Effector memory CD8-positive, alpha-beta T cell (primary cell): ENCODE measurements at places on chromosomes 6 and 20.
A peak's percentile ranks its signal among the peaks of the same experiment; 100 is the strongest.

- no peak for DNase-seq
- H3K4me1 ChIP-seq, result no peaks in the 10 kb centered on the region
- peaks cover 64% of the 10 kb centered on the region for H3K27me3 ChIP-seq
Measured at GRCh38 chr6:3297909-3298308, 39.2 kb downstream of the PSMG4 start.

- DNase-seq, result no peak
- H3K36me3 ChIP-seq, result peaks cover 18% of the 10 kb centered on the region
- no peaks in the 10 kb centered on the region for H3K27me3 ChIP-seq
- peak overlapping the region; percentile 92 for H3K27ac ChIP-seq
Measured at GRCh38 chr6:157763129-157763903, 59.7 kb upstream of the SNX9 start.

DNA sequence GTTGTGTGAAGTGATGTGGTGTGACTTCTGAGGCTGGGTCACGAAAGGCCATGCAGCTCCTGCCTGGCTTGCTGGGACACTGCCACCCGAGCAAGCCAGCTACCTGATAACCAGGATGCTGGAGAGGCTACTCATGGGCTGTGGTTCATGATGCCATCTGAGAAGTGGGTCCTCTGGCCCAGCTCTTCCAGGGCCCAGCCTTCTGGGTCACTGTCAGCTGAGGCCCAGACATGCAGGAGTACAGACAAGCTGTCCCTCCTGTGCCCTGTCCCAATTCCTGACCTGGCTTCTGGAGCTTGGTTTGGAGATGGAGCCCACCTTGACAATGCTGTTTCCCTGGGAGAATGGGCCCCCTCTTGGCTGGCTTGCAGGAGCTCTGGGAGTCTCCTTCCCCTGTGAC is 87.0 kb downstream of the DHX35 start:
- peaks cover 11% of the 10 kb centered on the region for H3K4me1 ChIP-seq
- H3K27me3 ChIP-seq, result no peaks in the 10 kb centered on the region
- peak overlapping the region; percentile 84 for H3K27ac ChIP-seq
- peak overlapping the region; percentile 85 for H3K4me3 ChIP-seq

DNA sequence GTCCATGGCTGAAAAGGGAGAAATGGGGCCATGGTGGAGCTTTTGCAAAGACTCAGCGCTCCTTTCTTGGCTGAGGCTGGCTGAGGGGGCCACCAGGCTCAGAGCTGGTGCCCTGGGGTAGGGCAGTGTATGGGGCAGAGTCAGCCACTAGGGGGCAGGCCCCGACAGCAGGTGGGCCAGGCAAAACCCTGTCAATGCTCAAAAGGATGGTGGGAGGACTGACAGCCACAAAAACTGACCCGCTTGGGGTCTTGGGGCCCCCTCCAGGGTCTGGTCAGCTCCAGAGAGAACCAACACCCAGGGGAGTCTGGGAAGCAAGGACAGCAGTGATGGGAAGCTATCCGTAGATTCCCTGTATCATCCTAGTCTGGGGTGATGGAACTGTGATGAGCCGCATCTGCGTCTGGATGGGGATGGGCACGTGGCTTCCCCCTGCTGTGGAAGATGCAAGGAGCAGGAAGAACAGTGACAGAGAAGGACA is 306.9 kb downstream of the DHX35 start:
- no peak overlapping the region for H3K27ac ChIP-seq
- DNase-seq, result no peak
- no peaks in the 10 kb centered on the region for H3K4me1 ChIP-seq
- H3K36me3 ChIP-seq, result no peaks in the 10 kb centered on the region
- H3K27me3 ChIP-seq, result no peaks in the 10 kb centered on the region

DNA sequence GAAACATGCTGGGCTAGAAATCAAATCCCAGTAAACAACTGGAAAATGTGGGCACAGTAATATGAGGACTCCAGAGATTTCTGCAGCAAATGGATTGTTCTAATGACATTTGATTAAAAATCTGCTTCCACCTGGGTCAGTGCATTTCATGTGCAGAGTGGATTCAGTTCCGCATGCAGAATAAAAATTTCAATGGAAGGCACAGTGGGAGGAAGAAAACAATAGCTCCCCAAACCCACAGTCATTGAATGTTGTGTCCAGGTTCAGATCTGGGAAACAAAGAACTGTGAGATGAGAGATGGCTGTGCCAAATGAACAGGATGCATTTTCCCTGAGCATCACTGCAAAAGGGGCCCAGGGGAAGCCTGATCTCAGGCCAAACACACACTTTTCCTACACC is 403.1 kb downstream of the BTBD9 start:
- H3K27me3 ChIP-seq, result no peaks in the 10 kb centered on the region
- H3K27ac ChIP-seq, result no peak overlapping the region
- DNase-seq, result no peak
- H3K4me3 ChIP-seq, result no peak overlapping the region
- no peaks in the 10 kb centered on the region for H3K4me1 ChIP-seq

GRCh38 chr20:47799116-47799715 is 13.9 kb upstream of the SULF2 start:
- no peaks in the 10 kb centered on the region for H3K4me1 ChIP-seq
- no peaks in the 10 kb centered on the region for H3K36me3 ChIP-seq
- no peak overlapping the region for H3K4me3 ChIP-seq
- no peak overlapping the region for H3K27ac ChIP-seq

DNA sequence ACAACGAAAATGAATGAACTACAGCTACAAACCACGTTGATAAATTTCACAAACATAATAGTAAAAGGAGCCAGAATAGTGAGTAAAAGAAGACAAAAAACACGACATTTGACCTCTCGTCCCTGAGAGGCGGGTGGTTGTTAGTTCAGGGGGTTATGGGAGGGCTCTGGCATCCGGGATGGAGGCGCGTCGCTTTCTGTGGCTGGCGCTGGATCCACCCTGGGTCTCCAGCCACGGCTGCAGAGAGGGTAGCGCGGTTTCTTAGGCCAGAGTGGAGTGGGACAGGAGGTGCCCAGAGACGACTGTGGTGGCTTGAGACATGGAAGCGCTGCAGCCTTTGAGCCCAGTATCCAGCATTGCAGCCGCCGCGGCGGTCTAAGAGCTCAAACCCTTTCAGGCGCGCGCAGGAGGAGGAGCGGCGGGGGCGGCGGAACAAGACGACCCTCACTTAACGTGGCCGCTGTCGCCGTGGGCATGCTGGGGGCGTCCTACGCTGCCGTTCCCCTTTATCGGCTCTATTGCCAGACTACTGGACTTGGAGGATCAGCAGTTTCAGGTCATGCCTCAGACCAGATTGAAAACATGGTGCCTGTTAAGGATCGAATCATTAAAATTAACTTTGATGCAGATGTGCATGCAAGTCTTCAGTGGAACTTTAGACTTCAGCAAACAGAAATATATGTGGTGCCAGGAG is 3.7 kb upstream of the ZSCAN23 start:
- H3K36me3 ChIP-seq, result peaks cover 8% of the 10 kb centered on the region
- peaks cover 45% of the 10 kb centered on the region for H3K27me3 ChIP-seq
- no peak for DNase-seq
- H3K27ac ChIP-seq, result no peak overlapping the region

GRCh38 chr6:18439581-18439980 is 52.4 kb downstream of the RNF144B start:
- H3K27me3 ChIP-seq, result no peaks in the 10 kb centered on the region
- no peak overlapping the region for H3K4me3 ChIP-seq
- peaks cover 2% of the 10 kb centered on the region for H3K4me1 ChIP-seq
- H3K27ac ChIP-seq, result no peak overlapping the region
- no peaks in the 10 kb centered on the region for H3K36me3 ChIP-seq

DNA sequence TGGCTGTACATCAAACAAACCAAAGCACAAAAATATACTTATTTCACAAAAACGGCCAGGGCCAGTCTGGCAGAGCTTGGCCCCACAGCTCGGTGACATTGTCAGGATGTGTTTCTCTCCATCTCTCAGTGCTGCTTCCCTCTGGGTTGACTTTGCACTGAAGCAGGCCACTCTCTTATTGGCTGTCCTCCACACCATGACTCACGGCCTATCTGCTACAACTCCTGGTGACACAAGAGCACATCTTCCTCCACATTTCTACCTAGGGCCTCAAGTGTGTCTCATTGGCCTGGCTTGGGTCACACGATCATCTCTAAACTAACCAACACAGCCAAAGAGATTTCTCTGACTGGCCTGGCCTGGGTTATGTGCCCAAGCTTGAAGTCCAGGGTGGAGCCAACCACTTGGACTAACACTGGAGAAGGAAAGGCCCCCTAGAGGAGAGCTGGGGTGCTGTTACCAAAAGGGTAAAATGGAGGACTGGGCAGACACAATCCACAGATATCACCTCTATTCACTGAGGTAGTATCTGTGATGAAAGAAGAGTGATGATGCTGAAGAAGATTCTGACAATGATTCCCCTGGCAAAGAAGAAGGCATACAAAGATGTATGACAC is 159.8 kb upstream of the TSHZ2 start:
- H3K27ac ChIP-seq, result no peak overlapping the region
- H3K4me1 ChIP-seq, result no peaks in the 10 kb centered on the region
- H3K27me3 ChIP-seq, result peaks cover 47% of the 10 kb centered on the region
- no peak for DNase-seq
- H3K4me3 ChIP-seq, result no peak overlapping the region
- no peaks in the 10 kb centered on the region for H3K36me3 ChIP-seq

- no peaks in the 10 kb centered on the region for H3K4me1 ChIP-seq
- no peaks in the 10 kb centered on the region for H3K27me3 ChIP-seq
- no peak overlapping the region for H3K27ac ChIP-seq
- DNase-seq, result no peak
- no peak overlapping the region for H3K4me3 ChIP-seq
- H3K36me3 ChIP-seq, result no peaks in the 10 kb centered on the region
Measured at GRCh38 chr6:56199956-56200355, 47.4 kb downstream of the COL21A1 start.

- H3K27ac ChIP-seq, result peak overlapping the region; percentile 83
- H3K36me3 ChIP-seq, result peaks cover 89% of the 10 kb centered on the region
- H3K4me3 ChIP-seq, result peak overlapping the region; percentile 10
Measured at GRCh38 chr20:2656471-2657117, 4.2 kb downstream of the NOP56 start.

DNA sequence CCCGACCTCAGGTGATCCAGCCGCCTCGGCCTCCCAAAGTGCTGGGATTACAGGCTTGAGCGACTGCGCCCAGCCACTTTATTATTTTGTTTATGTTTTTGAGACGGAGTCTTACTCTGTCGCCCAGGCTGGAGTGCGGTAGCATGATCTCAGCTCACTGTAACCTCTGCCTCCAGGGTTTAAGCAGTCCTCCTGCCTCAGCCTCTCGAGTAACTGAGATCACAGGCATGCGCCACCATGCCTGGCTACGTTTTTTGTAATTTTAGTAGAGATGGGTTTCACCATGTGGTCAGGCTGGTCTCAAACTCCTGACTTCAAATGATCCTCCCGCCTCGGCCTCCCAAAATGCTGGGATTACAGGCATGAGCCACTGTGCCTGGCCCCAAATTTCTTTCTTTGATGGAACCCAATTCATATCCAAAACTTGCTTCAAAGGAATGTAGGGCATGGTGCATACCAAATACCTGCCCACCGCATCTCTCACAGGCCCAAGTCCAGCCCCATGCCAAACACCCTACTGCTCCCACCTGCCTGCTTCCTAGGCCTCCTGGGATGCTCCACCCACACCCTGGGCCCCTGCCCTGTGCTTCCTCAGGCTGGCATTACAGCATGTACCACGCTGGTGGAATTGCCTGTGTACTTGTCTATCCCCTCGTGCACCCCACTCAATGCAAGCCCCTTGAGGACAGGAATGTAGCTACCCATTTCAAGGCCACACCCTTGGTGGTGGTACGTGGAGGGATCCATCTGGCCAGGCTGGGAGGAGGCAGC is 4.9 kb upstream of the HMGA1 start:
- no peak overlapping the region for H3K4me3 ChIP-seq
- H3K4me1 ChIP-seq, result peaks cover 11% of the 10 kb centered on the region
- no peak overlapping the region for H3K27ac ChIP-seq
- H3K27me3 ChIP-seq, result no peaks in the 10 kb centered on the region
- peaks cover 15% of the 10 kb centered on the region for H3K36me3 ChIP-seq

DNA sequence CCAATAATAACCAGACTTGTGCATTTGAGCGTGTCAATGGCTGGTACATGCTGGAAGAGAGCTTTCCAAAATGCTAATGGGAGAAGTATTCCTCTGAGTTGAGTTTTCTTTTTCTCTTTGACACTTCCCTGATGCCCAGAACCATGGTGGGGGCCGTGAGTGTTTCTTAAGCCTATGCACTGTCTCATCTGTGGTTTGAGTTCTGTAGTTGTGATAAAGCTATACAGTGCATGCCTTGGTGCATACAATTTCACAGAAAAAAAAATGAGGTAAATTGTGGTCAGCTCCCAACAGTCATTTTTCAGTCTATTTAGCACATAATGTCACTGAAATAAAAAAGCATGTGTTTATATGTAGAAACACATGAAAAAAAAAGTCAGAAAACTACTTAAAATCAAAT is 204.8 kb downstream of the HDGFL1 start:
- no peaks in the 10 kb centered on the region for H3K4me1 ChIP-seq
- no peak overlapping the region for H3K27ac ChIP-seq
- H3K27me3 ChIP-seq, result no peaks in the 10 kb centered on the region
- H3K36me3 ChIP-seq, result no peaks in the 10 kb centered on the region

- DNase-seq, result no peak
- H3K27ac ChIP-seq, result no peak overlapping the region
- H3K27me3 ChIP-seq, result peaks cover 84% of the 10 kb centered on the region
- peaks cover 17% of the 10 kb centered on the region for H3K36me3 ChIP-seq
- no peak overlapping the region for H3K4me3 ChIP-seq
- H3K4me1 ChIP-seq, result peaks cover 9% of the 10 kb centered on the region
Measured at GRCh38 chr6:10386220-10386619, 28.7 kb downstream of the TFAP2A start.

DNA sequence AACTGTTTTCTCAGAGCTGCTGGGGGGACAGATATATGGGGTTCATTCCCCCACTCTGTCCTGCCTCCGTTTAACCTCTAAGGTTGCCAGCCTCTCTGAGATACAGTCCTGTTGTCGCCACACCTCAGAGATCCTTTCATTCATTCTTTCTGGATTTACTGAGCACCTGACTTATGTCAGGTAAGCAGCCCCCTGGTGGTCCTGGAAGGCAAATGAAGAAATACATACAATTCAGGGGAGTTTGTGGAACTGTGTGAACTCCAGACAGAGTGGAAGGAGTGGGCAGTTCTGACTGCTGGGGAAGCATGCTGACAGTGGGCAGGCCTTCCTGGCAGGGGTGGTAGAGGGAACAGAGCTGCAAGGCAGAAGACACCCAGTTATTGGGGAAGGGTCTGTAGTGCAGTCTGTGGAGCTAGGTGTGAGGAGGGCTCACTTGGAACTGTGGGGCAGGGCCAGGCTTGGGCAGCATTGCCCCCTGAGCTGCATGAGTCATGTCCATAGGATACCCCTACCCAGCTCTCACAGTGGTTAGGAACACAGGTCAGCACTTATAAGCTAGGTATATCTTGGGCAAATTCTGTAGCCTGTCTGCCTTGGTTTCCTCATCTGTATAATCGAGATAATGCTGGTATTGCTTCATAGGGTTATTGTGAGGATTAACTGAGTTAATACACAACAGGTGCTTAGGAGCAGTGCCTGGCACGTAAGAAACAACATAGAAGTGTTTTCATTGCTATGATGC is 12.8 kb upstream of the SGK2 start:
- no peaks in the 10 kb centered on the region for H3K27me3 ChIP-seq
- DNase-seq, result no peak
- peaks cover 2% of the 10 kb centered on the region for H3K36me3 ChIP-seq
- H3K4me1 ChIP-seq, result no peaks in the 10 kb centered on the region
- H3K4me3 ChIP-seq, result no peak overlapping the region
